ENCODE measurements at places on chromosomes 1 and 21.

DNA sequence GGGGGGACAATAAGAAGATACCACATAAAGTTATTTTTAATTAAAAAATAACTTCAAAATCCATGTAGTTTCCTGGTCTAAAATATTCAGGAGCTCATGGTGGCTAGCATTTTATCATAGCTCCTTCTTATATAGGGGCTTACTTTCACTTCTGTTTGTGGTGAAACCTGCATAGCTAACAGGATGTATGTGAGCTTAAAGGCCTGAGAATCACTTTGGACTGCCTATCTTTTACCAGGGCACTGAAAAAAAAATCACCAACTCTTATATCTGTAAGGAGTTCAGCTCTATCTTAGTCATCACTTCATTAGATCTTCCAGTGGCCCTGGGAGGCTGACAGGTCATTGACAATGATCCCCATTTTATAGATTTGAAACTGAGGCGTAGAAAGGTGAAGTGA lies 21.3 kb downstream of the UROD start:
- no peak for DNase-seq

- no peak for DNase-seq
These were observed 612.0 kb downstream of the MATN1 start for GRCh38 chr1:30111431-30111830.

- DNase-seq, result no peak
These were observed 94.3 kb downstream of the ITSN1 start for GRCh38 chr21:33736569-33736968.

DNA sequence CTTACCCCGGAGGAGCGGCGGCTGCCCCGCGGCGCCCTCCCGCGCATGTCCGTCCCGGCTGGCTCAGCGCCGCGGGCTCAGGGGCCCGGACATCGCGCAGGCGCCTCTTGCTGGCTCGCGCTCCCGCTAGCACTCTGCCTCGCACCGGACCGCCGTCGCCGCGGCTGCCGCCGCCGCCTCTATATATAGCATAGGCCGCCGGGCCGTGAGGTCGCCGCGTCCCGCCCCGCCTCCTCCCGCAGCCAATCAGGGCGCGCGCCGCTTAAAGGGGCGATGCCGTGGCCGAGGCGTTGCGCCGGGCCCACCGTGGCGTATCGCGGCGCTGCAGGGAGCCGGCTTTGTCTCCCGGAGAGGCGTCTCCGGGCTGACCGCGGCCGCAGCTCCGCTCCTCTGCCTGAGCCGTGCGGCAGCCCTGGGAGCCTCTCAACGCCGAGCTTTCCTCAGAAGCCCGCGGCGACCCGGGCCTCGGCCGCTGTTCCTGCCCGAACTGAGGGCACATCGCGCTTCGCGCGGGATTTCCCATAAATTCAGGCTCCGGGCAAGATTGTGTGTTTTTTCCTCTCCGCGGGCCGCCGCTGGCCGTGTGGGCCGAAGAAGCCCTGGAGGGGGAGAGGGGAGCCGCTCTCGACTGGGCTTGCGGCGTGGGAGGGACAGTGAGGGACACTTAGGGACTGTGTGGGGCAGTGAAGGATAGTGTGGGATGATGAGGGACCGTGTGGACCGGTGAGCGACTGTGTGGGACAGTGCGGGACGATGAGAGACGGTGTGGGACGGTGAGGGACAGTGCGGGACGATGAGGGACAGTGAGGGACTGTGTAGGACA lies at the start of gene ERRFI1:
Gene ERRFI1, minus strand, starts transcription at position 157 of the 823 bp plus-strand sequence. CDS start 10,690 bp downstream, outside the sequence.
- peak; percentile 80 for DNase-seq

DNA sequence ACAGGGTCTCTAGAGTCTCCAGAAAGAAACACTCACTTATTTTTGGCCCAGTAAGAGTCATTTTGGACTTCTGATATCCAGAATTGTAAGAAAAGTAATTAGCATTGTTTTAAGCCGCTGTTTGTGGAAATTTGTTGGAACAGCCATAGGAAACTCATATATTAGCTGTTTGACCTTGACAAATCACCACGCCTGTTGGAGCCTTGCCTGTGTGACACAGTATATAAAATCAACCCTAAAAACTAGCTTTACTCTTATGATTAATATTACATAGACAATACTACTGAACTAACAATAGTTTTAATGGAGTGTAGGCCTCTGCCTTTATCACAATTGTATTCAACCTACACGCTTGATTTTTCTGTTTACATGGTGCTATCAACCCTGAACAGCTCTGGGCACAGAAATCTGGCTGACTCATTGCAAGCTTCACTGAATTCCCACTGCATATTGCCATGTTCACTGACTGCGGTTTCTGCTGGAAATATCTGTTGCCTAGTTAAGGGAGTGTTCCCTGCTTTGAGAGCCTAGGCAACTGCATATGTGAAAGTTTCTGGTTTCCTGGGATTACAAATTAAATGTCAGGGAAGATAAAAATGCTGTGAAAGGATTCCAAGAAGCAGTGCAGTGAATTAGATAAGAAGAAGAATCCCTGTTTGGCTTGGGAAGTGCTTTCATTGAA lies 419.5 kb upstream of the DEPDC1 start:
- no peak for DNase-seq

- DNase-seq, result no peak
These were observed 12.4 kb upstream of the THRAP3 start for GRCh38 chr1:36211841-36212240.

DNA sequence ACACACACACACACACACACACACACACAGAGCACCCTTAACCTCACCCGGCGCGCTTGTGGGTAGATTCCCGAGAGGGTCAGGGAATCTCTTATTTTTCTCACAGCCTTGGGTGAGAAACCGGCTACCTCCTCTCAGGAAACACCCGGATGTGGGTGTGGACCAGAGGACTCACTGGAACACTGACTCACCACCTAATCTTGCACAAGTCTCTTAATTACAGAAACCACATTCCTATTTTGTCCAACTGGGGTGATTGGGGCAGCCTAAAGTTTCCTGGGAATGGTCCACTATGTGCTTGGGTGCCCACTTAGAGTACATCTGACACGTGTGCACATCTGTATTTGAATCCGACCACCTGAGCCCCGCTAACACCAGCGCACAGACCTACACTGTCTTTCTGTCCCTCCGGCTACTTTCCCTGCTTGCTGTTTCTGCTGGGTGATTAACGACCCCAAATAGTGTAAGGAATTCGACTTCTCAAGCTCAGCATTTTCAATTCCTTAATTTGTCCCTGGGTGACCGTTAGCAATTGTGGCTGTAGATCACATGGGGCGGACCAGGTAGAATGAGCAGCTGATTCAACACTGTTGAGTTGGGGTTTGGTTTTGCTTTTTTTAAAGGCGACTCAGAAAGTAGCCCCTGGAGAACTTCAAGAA lies 14.0 kb upstream of the TBX15 start:
- no peak for DNase-seq

- no peak for DNase-seq
These were observed 3.1 kb downstream of the EVA1B start for GRCh38 chr1:36320291-36320761.

DNA sequence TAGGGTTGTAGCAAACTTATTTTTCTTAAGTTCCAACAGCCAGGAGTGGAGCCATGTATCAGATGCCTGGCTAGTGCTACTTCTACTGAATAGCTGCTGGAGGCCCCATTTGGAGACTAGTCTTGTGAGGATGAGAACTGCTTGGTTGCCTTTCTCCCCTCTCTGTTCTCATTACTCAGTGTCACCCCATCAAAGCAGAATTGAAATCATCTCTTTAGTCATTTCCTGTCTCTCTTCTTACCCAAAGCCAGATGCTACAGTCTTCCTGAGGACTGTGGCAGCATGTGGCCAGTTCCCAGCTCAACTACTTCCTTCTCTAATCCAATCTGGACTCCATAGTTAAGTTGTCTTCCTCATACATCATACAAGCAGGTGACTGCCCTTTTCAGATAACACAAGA lies 197.5 kb downstream of the BRINP2 start:
- no peak for DNase-seq

GRCh38 chr1:54949053-54949452 lies 31.4 kb upstream of the TMEM61 start:
- DNase-seq, result no peak

DNA sequence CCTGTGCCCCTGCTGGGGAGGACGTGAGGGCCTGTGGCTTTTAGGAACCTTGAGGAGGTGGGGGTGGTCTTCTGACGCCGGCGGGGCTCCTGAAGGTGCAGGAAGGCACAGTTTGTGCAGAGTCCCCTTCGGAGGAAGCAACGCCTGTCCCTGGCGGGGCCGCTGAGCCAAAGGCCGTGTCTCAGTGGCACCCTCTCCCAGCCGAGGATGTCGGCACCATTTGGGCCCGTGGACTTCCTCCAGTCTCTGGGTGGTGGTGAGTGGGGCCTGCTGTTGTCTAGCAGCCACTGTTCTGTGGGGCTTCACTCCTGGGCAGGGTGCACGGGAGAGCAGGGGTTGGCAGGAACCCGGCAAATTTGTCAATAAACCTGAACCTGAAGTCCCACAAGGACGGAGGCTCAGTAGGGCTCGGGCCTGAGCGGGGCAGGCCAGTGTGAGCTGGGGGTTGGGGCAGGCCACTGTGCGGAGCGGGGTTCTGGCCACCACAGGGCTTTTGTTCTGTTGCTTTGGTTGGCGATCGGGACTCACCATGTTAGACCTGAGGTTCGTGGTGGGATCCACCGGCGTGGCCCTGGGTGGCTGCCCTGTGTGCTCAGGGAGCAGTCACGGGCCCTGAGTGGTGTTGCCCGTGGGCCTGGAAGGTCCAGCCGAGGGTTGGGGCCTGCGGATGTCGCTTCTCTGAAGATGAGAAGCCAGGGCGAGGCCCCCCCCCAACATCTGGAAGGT lies 64.8 kb downstream of the SKI start:
- no peak for DNase-seq

DNA sequence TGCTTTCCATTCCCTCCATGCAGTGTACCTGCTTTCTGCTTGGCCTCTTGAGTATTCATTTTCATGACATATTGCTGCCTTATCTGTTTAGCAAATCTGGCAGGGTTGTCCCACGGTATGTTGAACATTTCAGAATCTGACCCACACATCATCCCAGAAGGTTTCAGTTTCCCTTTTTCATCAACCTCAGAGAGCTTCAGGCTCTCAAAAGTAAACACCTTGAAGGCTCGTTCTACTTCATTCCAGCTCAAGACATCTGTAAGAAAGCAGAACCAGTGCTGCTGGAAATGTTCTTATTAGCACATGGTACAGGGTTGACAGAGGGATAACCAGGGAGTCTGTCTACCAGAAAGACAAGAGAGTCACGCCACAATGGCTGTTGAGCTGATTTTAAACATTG lies 103.6 kb downstream of the SPAG17 start:
- DNase-seq, result no peak

DNA sequence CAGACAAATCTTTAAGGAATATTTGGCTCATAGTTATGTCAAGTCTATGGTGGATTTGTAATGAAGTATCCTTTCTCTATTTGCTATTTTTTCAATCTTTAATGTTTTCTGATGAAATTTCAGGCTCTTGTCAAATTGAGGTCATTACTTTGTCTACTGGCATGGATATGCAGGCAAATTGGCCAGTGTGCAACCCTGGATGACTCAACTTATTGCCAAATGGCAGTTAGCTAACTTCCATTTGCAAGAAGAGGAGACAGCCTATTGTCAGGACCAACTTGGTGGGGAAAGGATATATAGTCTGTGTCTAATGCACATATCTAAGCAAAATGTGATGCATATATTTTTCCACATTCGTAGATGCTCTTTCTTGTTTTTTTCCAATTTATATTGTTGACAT lies 530.5 kb downstream of the PTBP2 start:
- DNase-seq, result no peak

DNA sequence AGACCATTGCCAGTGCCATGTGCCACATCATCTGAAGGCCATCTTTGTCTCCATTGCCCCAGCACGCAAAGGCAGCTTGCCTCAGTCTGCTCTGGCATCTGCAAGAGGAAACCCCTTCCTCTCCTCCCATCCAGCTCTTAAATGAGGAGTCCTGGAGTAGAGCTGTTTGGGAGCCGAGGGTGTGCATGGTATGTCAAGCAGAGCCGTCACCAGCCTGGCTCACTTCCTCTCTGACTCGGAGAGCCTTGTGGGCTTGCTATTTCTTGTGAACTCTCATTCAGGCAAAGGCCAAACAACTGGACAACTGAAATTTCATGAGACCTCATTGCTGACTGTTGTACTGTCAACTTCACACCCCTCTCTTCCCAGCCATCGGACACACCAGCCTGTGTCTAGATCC lies 143.9 kb downstream of the SIPA1L2 start:
- DNase-seq, result no peak

DNA sequence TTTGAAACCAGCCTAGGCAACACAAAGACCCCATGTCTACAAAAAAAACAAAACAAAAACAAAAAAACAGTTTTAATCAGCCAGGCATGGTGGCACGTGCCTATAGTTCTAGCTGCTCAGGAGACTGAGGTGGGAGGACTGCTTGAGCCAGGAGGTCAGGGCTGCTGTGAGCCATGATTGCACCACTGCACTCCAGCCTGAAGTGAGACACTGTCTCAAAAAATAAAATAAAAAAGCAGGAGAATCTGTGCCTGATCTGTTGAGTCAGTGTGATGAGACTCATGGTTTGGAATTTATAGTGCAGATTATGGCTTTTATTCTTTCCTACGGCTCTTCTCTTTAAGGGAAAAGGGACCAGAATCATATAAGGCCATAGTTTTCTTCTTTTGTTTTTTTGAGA lies 16.5 kb downstream of the TRIT1 start:
- DNase-seq, result no peak

GRCh38 chr1:178541829-178542553 lies 29.1 kb downstream of the TEX35 start:
- DNase-seq, result peak; percentile 14

GRCh38 chr1:62637392-62638105 lies 40.2 kb downstream of the ANGPTL3 start:
- DNase-seq, result no peak

GRCh38 chr1:1758059-1758621 lies 20.1 kb downstream of the NADK start:
- DNase-seq, result no peak

Data from effector CD4-positive, alpha-beta T cell (primary cell).